ENCODE measurements at places on chromosomes 3 and 15.

DNA sequence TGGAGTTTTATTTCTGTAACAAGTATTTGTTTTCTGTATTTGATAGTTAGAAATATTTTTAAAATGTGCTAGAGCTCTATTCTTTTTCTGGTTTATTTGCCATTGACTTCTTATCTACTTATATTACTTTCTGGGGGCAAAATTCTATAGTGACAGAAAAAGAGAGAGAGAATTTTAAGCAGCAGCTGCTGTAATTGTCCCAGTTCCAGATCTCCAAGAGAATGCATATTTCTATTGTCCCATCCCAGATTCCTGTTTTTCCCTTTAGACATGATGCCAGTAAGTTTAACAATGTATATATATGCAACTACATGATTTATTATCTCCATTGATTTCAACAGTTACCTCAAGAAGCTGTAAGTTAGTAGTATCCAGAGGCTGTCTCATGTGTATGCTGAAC, 541.7 kb upstream of the ZNF385D start:
- DNase-seq, result no peak

GRCh38 chr3:34198309-34198708, 399.9 kb downstream of the PDCD6IP start:
- no peak for DNase-seq

DNA sequence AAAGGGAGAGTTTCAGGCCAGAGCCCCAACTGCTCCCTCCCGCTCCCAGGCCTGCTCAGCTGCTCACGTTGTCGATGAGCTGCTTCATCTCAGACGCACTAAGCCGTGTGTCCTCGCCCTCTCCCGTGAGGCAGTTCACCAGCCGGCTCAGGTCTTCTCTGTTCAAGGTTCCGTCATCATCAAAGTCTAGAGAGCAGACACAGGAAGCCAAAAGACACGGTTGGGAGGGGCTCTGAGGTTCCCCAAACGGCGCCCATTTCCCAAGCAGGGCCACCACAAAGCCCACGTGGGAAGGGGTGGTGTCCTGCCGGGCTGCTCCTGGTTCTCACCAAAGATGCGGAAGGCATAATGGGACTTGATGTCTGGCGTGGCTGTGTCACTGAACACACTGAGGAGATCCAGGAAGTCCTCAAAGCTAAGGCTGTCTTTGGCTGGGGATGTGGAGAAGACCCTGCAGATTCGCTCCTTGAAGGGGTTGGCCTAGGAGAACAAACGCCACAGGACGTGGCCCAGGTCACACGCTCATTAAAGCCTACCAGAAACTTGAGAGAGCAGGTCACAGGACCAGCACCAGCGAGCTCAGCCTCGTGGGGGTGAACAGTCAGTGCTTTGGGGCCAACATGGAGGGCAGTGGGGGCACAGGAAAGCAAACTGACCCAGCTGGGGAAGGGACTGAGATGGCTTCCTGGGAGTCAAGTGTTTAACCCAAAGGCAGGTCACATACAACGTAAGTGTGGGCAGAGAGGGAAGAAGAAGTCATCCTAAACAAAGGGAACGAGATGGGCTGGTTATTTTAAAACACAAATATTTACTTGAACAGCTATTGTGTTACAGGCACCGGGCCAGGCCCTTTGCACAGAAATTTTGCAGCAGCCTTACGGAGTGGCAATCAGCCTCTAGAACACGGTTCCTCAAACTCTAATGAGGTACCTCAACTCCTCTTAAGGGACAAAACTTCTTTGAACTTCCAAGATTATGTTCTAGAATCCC, 2.4 kb downstream of the CIB1 start:
- no peak for DNase-seq

GRCh38 chr15:75640483-75641178, 607 bp upstream of the IMP3 start:
- peak; percentile 34 for DNase-seq

DNA sequence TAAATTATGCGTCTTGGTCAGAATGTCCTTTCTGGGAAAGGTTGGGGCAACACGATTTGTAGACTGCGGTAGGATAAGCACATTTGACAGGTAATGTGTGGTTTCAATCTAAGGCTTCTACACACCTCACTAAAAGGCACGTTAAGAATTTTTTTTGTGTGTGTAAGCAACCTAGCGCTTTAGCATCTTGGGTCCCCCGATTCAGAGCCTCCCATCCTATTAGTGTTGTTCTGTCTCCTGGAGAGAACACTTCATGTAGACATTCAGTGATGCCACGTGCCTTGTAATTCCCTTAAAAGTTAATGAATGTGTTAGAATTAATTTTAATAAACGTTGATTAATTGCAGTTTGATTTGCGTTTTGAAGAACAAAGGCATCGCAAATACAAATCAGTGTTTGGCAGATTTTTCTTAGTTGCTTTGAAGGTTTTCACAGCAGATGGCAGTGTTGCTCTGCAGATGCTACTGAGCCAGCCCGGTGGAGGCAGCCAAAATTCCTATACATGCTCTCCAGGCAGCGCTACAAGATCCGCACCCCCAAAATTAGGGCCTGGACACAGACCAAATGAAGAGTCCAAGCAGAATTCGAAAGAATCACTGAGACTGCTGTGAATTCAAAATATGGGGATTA, 63.5 kb downstream of the OTOL1 start:
- peak; percentile 69 for DNase-seq

DNA sequence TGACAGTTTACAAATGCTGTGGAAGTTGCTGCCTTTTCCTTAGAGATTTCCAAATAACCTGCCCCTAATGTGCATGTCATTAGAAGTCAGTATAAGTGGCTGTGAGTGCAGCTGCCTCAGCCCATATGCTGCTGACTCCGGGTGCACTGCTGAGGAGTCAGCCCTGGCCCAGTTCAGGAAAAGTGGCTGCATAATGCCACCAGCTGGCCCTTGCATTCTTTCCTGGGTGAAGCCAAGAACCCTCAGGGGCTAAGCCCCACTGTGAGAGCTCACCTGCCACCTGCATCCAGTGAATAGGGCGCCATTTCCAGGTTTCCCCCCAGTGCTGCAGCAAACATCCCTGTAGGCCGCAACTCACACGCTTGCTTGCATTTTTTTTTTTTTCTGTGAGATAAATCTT, 139.9 kb downstream of the TJP1 start:
- no peak for DNase-seq

DNA sequence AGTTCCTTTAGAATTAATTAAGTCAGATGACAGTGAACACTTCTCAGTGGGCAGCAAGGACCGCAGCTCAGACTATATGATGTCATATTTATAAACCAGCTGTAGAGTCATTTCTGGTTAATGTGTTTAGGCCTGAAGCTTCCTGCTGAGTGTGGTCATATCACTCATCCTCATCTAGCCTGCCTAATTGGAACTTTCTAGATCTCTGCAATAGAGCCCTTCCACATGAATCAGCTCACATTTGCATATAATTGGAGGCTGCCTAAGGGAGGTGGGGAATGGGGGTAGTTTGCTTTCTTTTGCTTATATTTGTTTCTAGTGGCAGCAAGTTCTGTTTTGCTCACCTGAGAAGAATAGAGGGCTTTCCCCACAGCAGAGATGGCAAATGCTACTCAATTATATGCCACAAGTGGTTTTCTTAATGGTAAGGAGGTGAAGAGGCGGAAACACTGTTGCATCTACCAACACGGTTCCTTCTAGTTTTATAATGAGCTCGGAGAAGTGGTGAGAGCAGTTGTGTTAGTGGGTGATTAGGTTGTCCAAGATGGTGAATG, 148.1 kb downstream of the KLHL25 start:
- no peak for DNase-seq

- DNase-seq, result peak; percentile 5
Observed at GRCh38 chr15:51342227-51342999, 958 bp downstream of the GLDN start.

DNA sequence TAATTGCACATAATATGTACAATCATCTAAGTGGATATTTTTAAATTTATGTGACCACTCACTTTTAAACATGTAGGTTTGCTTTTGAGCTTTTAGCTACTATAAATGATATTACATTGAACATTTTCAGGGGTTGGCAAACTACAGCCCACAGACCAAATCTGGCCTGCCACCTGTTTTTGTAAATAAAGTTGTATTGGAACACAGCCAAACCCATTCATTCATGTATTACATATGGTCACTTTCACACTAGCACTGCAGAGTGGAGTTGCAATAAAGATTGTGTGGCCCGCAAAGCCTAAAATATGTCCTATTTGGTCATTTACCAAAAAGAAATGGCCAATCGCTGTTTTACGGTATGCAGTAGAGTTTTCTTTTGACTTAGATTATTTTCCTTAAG, 21.2 kb downstream of the CMTM7 start:
- DNase-seq, result no peak

DNA sequence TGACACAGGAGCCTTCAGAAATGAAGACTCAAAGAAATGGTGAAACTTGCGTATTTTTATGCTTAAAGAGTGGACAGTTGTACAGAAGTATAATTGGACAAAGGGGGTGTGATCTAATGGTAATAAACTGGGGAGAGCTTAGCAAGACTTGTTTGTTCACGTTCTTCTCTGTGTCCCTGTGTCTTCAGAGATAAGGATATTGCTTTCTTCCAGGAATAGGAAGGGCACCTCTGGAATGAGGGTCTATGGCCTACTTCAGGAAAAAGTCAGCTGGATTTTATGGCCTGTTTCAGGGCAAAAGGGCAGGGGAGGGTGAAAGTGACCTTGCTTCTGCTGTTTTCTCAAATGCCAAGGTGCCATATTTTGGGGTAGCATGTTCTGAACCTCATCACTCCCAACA, 4.5 kb upstream of the TOPAZ1 start:
- DNase-seq, result no peak

DNA sequence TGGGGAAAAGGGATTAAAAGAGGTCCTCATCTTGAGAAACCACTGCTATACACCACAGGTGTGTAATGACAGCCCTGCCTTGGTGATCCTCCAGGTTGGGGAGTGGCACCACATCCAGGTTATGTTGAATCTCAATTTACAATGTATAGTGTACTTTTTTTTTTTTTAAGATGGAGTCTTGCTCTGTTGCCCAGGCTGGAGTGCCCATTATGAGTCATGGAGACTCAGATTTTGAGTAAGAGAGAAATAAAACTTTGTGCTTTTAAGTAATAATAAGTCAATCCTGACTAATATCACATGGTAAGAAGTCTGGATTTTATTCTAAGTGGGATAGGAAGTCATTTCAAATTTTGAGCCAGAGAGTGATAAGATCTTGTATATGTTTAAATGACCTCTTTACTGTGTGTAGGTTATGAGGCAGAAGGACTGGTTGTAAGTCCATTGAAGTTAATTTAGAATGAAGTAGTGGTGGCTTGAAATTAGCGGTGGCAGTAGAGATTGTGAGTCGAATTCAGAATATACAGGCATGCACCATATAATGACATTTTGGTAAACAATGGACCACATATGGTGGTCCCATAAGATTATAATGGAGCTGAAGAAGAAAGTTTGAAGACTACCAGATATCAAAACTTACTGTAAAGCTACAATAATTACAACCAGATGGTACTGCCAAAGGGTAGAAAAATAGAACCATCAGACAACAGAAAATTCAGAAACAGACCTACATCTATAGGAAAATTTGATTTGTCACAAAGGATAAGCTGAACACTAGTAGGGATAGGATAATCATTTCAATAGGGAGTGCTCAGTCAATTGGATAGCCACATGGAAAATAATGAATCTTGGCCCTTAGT, 20.7 kb downstream of the POPDC2 start:
- no peak for DNase-seq

- DNase-seq, result no peak
Observed at GRCh38 chr3:41652931-41653330, 309.0 kb downstream of the ULK4 start.

- no peak for DNase-seq
Observed at GRCh38 chr3:192026661-192027060, 565.7 kb downstream of the PYDC2 start.

GRCh38 chr15:70793694-70794093, 30.3 kb upstream of the UACA start:
- DNase-seq, result peak; percentile 12

- DNase-seq, result no peak
Observed at GRCh38 chr15:44093836-44094235, 101.2 kb downstream of the FRMD5 start.

DNA sequence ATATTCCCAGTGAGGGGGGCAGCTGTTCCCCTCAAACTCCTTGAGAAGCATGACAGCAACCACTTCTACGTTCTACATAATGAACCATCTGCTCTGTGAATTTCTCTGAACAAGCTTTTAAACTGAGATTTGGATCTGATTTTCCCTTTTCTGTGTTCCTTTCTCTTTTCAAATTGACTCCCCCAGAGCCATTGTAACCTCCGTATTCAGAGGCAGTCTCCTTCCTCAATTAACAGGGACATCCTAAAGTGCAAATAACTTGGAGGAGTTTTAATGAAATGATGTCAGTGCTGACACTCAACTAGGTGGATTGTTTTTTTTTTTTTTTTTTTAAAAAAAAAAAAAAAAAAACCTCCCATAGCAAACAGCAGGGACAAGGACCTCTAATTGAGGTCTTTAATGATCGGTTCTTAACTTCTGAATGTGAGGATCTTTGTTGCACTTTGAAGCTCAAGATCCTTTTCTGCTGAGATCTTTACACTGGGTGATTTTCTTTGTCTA, 48.8 kb downstream of the ADAMTS9 start:
- no peak for DNase-seq

Measured in G401 (cell line).